ENCODE measurements at places on chromosomes 12 and 14.

GRCh38 chr12:47035484-47035883, 43.9 kb upstream of the PCED1B start:
- DNase-seq = no peak

GRCh38 chr12:113797535-113797868, 168.6 kb downstream of the RBM19 start:
- DNase-seq = no peak

DNA sequence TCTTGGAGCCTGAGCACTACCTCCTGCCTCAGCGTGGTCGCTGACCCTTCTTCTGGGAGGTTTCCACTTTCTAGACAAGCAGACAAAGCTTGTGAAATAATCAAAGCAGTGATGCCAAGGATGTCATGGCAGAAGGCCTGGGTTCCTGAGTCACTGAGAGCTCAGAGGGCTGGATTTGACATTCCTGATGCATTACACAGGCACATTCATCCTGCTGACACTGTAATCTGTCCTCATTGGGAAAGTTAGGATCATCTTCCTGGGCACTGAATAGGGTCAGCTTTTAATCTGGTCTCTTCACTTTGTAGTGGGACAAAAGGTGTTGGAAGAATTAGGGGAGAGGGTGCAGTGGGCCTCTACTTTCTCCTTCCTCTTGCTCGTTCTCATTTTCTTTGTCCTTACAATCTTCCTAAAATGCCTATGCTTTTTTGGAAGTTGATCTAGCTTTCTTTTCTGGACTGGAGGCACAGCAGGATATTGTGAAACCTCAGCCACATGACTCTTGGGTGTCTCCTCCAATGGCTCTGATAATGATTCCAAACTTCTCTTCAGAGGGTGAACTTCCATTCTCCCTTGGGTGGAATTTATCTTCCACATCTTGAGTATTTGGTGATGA, 29.6 kb downstream of the EEA1 start:
- DNase-seq = no peak

DNA sequence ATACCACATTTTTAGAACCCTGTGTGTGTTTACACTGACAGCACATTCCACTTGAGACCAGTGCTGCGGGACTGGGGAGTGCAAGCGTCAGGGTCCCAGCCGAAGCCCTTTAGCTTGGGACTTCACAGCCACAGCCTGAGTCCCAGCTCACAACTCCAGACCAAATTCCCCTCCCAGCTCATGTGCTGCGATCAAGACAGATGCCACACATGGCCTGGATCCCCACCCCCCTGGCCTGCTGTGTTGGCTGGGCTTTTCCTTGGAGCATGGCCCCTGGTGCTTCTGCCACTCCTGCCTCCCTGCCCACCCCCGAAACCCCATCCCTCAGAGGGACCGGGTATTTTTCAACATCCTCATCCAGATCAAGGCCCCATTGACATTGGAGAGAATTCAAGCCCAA, 63.7 kb downstream of the WDR20 start:
- no peak for DNase-seq

- DNase-seq = no peak
Observed at GRCh38 chr14:76810953-76811400, 1.7 kb downstream of the ANGEL1 start.

DNA sequence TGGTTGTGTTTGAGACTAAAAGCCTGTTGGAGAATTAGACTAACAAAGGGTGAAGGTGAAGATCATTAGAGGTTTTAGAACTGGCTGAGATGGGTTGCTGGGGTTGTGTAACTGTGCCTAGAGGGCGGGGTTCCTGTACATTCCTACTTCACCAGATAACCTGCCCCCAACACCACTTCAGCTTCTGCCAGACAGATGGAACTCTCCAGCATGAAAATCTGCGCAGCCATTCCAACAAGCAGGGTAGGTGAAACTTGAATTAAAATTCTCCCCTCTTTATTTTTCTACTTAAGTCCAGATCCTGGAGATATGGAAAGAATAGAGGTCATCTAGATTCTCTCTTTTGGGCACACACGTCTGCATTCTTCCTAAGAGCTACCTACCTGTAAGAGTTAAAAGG, 6.0 kb downstream of the FOXG1 start:
- no peak for DNase-seq

GRCh38 chr12:81758421-81759189, 545 bp downstream of the PPFIA2 start:
- no peak for DNase-seq

- no peak for DNase-seq
Observed at GRCh38 chr14:36582011-36582873, at the start of gene NKX2-8. TSS of gene NKX2-8 (minus strand) at chr14:36582614. CDS start at chr14:36582389, 225 bp downstream.

DNA sequence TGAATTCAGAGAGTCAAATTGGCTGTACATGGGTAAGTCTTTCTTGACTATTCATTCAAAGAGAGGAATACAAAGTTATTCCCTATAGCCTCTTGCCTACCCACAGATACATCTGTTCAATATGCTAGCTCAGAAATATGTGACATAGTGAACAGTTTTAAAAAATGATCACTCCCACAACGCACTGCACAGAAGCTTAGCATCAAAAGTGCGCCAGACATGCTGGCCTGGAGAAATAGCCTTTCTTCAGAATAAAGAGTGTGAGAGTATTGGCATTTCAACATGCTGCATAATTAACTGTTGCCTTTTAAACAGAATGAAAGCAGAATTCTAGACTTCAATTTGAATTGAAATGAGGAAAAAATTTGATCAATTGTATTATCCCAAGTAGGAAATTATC, 27.0 kb downstream of the GPR19 start:
- DNase-seq = no peak
